ENCODE measurements at places on chromosomes 3 and 15. TPM values are rescaled to one million over a fixed set of nuclear protein-coding genes. Genes with fewer than 3 reads are reported as not detected.

DNA sequence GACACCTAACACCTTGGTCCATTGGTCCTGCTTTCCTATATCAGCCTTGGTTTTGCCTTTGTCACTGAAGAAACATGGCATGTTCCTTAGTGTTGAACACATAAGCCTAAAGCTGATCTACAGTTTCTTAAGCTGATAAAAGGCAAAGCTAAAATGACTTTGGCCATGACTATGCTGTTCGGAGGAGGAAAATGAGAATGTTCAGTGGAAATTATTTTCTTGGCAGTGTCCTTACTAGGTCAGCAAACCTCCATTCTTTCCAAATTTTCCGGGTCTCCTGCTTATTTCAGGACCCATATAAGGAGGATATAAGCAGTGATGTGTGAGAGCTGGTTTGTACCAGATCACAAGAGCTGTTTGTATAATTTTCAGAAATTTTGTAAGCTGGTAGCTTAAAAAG is 832.9 kb upstream of the CFAP20DC start:
- no peak for DNase-seq

DNA sequence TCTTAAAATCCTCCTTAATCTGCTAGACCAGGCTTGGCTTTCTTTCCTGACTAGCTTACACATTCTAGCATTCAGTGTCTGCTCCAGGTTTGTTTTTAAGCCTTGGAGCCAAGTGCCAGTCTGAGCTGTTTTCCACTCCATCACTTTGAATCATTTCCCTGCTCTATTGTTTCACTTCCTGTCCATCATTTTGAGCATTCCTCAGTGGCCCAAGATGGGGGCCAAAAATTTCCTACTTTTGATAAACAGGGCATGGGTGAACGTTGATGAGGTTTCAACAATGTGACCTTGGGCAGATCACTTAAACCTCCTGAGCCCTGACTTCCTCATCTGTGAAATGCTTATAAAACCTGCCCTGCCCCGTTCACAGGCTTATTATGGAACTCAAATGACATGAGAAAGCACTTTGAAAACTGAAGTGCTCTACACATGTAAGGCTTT is 4.4 kb downstream of the CYP19A1 start:
- no peak for DNase-seq

DNA sequence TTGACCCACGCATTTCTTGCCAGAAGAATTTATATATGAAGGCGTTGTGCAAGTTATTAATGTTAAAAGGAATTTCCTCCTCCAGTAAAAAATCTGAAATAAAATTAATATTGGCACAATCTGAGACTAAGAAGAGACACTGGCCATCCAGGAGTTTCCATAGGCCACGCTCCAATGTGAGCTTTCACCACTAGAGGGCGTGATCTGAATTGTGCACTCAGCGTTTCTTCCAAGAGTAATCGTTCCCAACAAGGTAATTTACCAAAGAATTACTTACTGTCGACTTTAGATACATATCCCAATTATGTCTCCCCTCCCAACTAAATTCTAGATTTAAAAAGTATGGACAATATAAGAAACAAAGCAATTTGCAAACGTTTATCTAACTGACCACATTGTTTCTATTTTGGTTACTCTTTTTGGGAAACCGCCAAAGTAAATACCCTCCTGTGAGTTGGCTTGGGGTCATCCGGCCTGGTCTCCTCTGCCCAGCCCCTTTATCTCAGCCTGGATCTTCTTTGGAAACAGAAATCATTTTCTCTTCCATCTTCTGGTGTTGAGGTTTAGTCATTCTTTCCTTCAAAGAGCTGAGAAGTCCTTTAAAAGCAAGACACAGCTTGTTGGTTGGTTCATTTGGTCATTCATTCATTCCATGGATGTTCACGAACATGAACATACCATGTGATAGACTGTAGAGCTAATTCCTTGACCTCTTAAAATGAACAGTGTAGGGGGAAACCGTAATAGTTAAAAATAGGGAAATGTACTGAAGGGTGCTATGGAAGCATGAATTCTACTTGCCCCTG is 26.2 kb downstream of the POLR2M start:
- DNase-seq: peak; percentile 20

- no peak for DNase-seq
Measured at GRCh38 chr3:76826861-76827260, 213.0 kb upstream of the ROBO2 start.

DNA sequence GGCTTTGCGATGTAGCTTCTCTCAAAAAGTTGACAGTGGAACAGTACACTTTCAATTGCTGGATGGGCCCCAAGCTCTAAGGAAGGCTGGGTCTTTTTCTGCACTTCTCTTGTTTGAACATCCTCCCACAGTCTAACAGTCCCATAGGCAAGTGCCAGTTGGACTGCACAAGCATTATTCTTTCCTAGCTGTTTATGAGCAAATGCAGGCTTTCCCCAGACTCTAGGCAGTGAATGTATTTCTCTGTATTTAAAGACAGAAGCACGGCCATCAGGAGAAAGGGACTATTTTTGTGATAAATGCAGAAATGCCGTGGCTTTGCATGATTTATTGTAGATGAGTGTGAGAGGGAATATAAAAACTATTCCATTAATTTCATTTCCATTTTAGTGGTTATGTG is 539.3 kb upstream of the LMCD1 start:
- DNase-seq: no peak

DNA sequence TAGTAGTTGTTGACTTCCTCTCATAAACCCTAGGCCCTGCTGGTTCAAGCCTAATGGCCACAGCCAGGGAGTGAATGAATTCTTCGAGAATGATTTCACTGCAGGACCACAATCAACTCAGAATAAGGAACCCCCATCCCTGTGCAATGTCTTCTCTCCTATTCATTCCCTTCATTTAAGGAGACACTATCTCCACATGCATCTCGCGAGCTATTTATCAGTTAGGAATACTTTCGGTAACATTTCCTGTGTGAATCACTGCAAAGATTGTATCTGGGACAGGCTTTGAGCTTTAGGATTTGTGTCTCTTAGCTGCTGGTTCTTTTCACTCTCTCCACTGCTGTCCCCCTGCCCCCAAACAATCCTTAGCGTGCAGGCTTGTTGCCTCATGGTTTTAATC is 94.4 kb downstream of the MYLK start:
- DNase-seq: no peak

GRCh38 chr3:44235604-44236484 is 5.8 kb upstream of the TOPAZ1 start:
- DNase-seq: peak; percentile 60

DNA sequence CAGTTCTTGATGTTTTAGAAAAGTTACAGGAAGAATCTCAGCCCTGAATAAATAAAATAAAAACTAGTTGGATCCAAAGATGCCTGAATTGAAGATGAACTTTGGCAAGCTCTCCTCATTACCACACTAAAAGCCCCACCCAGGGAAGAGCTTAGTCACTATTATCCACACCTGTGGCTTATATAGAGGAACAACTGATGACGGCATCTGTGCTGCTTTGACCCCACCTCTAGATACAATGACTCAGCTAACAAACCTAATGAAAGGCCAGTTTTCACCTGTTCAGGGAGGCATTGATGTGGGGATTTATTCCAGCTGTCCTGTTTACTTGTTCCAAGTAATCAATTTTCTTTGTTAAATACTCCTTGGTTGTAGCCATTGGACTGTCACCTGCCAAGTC is 604.7 kb upstream of the EPHA6 start:
- no peak for DNase-seq

ANKUB1 gene
- polyA plus RNA-seq: not detected

DNA sequence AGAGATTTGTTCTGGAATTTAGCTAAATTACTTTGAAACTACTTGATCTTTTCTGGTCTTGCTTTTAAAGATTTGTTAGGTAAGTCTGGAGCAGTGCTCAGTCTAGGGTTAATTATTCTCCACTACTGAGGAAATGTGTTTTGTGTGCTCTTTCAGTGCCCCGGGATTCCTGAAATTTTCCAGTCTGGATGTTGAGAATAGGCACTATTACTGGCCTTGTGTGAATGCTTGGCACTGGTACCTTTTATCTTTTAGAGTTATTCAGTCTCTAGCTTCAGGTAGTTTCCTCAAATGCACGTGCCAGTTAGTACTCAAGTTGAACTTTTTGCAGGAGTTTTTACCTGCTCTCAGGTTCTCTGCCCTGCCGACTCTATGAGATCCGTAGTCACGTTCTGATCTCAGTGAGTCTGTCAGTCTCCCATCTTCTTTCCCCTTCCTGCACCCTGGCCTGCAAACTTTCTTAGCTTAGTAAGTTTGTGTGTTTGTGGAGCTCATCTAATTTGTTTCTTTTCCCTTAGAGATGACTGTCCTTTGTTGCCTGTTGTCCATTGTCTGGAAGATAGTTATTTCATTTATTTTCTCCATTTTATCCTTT is 39.5 kb downstream of the TCF12 start:
- no peak for DNase-seq

DNA sequence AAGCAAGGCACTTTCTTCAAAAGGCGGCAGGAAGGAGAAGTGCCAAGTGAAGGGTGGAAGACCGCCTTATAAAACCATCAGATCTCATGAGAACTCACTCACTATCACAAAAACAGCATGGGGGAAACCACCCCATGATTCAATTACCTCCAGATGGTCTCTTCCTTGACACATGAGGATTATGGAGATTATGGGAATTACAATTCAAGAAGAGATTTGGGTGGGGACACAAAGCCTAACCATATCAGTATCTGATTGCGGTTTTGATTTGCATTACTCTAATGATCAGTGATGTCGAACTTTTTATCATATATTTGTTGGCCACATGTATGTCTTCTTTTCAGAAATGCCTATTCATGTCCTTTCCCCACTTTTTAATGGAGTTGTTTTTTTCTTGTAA is 549.3 kb upstream of the IL12A start:
- no peak for DNase-seq

SCAANT1 gene
- polyA plus RNA-seq: not detected

SQOR gene
- 74.3 TPM for polyA plus RNA-seq

SMCO1 gene
- not detected for polyA plus RNA-seq

- DNase-seq: no peak
Measured at GRCh38 chr15:53203454-53203853, 413.3 kb upstream of the ONECUT1 start.

- DNase-seq: no peak
Measured at GRCh38 chr15:61749169-61749568, 311.1 kb downstream of the VPS13C start.

GRCh38 chr3:123818921-123819429 is 65.2 kb downstream of the MYLK start:
- DNase-seq: peak; percentile 45

DNA sequence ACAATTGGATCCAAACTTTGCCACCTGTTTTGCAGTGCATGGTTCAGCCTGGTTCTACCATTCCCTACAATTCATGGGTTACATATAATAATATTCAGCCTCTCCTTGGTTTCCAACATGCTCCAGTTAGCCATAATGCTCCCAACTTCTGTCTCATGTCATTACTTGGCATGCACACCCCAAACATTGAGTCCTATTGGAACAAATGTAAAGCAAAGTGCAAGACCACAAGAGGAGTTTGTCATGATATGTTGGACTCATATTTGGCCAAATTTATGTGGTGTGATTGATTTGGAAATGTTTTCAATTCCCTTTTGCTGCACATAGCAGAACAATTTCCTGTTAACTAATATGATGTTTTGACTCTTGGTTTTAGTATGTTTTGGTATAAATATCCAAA is 50.2 kb downstream of the KCNAB1 start:
- no peak for DNase-seq

- DNase-seq: no peak
Measured at GRCh38 chr15:68429691-68430470, 2.1 kb downstream of the ITGA11 start.

- DNase-seq: no peak
Measured at GRCh38 chr3:124779751-124780191, 49.5 kb downstream of the UMPS start.

DNA sequence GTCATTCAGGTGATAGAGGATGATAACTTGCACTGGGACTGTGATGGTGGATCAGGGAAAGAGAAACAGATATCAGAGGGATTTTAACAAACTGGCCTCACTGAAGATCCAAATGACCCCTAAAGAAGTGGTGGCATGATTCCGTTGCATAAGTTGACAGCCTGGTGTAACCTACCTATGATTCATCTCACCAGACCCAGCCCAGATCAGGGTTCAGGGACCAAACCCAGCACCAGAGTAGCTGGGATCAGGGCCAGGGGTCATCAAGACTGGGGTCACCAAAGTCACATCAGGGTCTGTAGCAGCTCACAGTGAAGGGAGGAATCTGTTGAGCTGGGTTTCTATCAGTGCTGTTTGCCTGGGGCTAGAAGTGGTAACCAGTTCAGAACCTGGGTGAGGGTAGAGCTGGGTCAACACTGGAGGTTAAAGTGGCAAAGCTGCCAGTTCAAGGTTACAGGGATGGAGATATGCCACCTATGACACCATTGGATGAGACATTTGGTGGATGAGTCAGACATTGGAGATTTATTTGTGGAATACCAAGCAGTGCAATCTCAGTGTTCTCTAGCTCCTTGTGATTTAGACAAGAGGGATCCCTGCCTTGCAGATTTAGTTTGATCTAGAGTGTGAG is 35.9 kb downstream of the CASR start:
- no peak for DNase-seq

SETD5 gene
- 75.0 TPM for polyA plus RNA-seq

GRCh38 chr3:54661151-54661550 is 266.7 kb downstream of the LRTM1 start:
- no peak for DNase-seq

DNA sequence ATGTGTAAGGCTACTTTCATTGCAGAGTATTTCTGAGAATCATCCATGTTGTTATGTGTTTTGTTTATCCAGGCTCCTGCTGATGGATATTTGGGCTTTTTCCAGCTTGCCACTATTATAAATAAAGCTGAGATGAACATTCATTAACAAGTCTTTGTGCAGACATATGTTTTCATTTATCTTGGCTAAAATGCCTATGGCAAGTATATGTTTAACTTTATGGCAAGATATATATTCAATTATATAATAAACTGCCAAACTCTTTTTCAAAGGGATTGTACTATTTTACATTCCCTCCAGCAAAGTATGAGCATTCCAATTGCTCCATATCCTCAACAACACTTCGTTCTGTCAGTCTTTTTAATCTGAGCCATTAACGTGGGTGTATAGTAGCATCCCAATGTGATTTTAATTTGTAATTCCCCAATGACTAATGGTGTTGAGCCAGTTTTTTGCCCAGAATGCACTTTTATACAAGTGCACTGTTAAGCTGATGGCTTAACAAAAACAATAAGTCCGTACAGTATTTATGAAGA is 452.4 kb downstream of the SHQ1 start:
- DNase-seq: no peak

- no peak for DNase-seq
Measured at GRCh38 chr3:46707601-46708011, 6.4 kb downstream of the TMIE start.

DNA sequence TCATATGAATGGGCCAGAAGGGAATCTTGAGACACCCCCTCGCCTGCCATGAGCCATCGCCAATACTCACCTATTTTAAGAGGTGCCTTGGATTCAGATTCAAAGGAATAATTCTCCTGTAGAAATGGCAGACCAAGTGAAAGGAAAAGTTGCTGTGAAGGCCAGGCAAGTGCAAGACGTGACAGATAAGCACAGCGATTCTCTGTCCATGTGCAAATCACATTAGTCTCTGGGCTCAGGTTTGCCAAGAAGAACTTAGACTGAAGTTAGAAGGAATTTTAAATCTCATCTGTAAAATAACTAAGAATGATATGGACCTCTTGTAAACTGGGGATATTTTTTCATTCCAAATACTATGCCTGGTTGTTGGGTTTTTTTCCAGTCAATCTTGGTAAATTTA is 173.6 kb downstream of the UACA start:
- DNase-seq: no peak

Data from AG04450 (cell line).